ENCODE measurements at places on chromosomes 16 and 17. TPM values are rescaled to one million over a fixed set of nuclear protein-coding genes. Genes with fewer than 3 reads are reported as not detected.

GRCh38 chr16:12614662-12615278 lies 188.9 kb downstream of the CPPED1 start:
- DNase-seq, result no peak

- peak; percentile 63 for DNase-seq
These were observed 609.4 kb upstream of the SOX9 start for GRCh38 chr17:71511266-71511995.

- no peak for DNase-seq
These were observed 17.5 kb upstream of the TFAP4 start for GRCh38 chr16:4290236-4290830.

- no peak for DNase-seq
These were observed 17.7 kb upstream of the DOC2B start for GRCh38 chr17:199191-199604.

GRCh38 chr17:10512856-10513255 lies 5.5 kb downstream of the MYH1 start:
- no peak for DNase-seq

DNA sequence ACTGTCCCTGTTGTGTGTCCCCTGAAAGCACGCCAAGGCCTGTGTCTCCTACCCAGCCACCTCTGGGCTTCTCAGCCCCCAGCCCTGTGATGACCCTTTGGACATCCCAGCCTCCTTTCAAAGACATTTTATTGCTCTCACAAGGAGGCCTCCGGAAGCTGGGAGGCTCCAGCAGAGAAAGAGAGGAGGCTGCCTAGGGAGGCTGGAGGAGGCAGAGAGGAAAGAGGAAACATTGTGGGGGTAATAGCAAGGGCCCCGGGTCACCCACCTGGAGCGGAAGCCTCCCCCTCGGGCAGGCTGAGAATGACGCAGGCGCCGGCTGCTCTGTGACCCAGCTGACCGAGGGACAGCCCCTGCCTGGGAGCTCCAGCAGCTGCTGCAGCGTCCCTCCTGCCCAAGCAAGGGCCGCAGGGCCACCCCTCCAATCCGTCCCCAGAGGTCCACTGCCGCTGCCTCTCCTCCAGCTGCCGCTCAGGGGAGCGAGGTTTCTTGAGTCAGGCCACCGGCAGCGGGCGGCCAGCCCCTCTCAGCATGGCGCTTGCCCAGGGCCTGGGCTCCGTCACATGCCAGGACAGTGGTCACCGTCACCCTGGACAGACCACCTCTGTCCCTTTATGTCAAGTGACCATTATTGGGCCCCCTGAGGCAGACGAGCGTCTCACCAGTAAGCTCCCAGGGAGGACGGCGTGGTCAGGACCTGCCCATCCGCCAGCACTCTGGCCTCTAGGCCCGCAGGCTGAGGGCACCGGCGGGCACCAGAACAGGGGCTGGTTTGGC lies 29.3 kb downstream of the ACTG1 start:
- no peak for DNase-seq

GRCh38 chr17:31158746-31159377 lies 64.1 kb downstream of the NF1 start:
- DNase-seq, result no peak

GRCh38 chr16:58448890-58449289 lies 51.1 kb upstream of the NDRG4 start:
- DNase-seq, result no peak

DNA sequence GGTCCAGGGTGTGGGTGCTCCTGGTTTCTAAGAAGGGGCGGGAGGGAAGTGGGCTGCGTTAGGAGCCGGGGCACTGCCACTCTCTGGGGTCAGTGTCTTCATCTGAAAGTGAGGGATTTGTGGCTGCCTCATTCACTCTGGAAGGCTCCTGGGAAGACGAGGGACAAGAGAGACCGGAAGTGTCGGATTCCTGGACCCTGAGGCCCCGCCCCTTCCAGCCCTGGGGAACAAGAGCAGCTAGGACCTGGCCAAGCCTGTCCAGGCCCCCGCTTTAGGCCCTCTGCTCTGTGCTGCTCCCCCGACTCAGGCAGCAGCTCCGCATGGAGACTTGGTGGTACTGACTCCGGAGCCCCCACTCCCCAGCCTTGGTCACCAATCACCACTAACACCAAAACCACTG lies 6.5 kb downstream of the LGALS3BP start:
- DNase-seq, result no peak

GRCh38 chr17:66724581-66725341 lies 110.2 kb upstream of the CACNG5 start:
- peak; percentile 65 for DNase-seq

- no peak for DNase-seq
These were observed 65.8 kb downstream of the RGS9 start for GRCh38 chr17:65202844-65203571.

- DNase-seq, result no peak
These were observed 26.9 kb downstream of the RGS9 start for GRCh38 chr17:65163990-65164495.

GRCh38 chr17:67686241-67686640 lies 31.5 kb upstream of the NOL11 start:
- DNase-seq, result no peak

- no peak for DNase-seq
These were observed 28.6 kb downstream of the SCNN1B start for GRCh38 chr16:23330583-23331249.

GRCh38 chr17:13263746-13264145 lies 245.9 kb upstream of the ELAC2 start:
- DNase-seq, result no peak

- DNase-seq, result no peak
These were observed 9.7 kb downstream of the DYNLL2 start for GRCh38 chr17:58092797-58093385.

DNA sequence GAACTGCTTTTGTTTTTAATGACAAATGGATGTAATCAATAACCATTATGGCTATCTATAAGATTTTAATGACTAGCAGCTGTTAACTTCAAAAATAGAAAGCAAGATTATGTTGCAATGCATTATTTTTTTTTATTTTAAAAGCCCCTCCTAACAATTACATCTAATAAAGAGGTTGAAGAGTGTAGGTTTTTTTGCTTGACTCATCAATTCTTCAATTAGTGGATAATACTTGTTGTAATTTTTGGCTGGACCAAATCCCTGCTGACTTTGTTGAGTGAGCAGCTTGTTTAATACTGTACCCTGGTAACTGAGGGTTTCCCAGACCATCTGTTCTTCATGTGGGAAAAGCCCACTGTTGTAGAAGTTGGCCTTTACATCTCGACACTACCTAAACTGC lies 24.2 kb downstream of the KRT25 start:
- no peak for DNase-seq

DNA sequence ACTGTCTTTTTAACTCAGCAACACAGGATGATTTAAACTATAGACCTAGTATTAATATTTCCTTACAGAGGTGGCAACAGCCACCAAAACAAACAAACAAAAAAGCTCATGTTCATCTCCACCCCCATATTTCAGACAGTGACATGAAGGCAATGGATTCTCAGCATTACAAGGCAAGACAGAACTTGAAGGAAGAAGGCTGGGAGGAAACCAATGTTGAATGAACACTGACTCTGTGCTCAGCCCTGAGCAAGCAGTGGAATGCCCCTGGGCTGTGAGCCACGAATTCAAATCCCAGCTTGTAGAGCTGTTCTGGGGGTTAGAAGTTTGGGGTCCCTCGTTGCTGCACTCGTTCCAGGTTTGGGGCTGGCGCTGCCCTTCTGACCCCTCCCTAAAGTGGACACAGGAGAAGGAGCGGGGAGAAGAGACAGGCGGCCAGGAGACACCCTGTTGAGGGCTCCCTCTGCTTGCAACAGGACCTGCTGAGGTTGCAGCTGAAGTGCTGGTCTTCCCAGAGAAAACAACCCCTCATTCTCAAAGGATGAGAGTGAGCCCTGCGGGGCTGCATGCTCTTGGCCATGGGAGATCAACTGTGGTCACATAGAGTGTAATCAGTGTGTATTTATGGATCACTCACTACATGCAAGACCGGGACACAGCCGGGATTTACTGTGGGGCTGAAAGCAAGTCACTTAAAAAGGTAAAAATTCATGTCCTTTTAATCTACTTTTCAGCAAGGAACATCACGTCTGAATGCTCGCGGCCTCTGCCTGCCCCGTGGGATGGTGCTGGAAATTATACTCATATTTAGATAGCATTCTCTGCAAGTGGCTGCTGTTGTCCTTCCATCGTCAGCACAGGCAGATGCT lies 34.3 kb downstream of the MYH3 start:
- no peak for DNase-seq

DNA sequence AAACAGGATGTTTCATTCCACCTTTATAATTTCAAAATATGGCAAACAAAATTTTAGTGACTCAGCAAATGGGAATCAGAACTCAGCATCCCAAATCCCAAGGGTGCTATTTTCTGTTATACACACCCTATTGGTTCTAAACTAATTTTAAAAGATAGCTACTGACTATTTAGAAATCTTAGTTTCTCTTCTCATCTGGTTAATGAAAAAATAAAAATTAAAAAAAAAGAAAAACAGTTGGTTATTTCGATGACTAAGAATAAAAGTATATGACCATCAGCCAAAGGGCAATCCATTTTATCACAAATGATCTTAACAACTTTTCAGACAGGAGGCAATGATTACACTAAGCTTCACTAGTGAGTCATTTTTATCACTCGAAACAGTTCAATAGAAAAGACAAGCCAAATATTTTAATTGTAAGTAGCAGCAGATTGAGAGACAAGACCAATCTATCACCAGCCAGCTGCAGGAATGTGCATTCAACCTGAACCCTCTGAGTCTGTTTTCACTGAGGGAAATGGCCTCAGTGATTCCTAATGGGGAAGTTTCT lies 15.2 kb downstream of the PHLPP2 start:
- DNase-seq, result no peak

DNA sequence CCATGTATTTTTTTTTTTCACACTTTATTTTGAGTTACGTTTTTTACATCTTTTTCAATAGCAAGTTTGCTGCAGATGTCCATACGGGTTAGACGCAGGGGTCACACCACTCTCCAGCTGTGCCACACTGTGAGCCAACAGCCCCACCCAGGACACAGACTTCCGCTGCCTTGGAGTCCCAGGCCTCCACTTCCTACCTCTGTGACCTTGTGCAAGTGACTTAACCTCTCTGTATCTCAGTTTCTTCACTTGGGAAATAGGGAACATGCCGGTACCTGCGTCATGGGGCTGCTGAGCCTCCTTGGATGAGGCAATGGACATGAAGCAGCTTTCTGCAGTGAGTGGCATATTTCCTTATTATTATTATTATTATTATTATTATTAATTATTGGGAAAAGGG lies 3.3 kb upstream of the PITPNA start:
- no peak for DNase-seq

DNA sequence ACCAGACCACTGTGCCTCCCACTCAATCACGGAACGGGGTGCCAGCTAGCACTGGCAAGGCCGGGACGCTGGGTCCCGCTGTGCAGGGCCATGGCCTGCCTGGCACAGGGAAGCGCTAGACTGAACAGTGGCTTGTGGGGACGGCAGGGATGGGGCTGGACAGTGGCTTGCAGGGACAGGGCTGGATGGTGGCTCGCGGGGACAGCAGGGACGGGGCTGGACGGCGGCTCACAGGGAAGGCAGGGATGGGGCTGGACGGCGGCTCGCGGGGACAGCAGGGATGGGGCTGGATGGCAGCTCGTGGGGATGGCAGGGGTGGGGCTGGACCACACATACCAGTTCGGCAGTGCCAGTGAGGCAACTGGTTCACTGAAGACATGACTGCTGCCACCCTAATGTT lies 32.6 kb downstream of the LMF1 start:
- DNase-seq, result no peak

- DNase-seq, result no peak
These were observed 539 bp downstream of the LRRC45 start for GRCh38 chr17:82023447-82024241.

- no peak for DNase-seq
These were observed 146.9 kb downstream of the MSI2 start for GRCh38 chr17:57403236-57403635.

DNA sequence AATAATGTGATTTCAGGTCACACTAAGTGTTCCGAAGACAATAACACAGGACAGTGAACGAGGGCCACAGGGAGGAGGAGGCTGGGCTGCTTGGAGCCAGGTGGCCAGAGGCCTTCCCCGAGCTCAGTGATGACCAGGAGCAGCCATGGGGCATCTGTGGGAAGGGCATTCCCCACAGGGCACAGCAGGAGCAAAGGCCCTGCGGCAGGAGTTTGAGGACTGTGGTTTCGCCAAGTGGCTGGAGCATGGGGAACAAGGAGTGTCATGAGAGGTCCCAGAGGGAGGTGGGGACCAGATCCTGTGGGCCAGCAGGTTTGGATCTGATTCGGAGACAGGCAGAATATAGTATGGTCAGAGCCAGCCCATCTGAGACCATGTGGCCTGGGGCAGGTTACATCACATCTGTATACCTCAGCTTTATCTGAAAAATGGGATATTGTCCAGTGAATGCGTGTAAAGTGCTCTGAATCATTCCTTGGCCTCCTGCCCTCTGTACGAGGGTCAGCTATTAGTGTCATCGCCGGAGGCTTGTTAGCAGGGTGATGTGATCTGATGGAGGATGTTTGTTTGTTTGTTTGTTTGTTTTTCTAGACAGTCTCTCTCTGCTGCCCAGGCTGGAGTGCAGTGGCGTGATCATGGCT lies 176.8 kb downstream of the KATNIP start:
- no peak for DNase-seq

- no peak for DNase-seq
These were observed 53.2 kb downstream of the BANP start for GRCh38 chr16:88004391-88004790.

DNA sequence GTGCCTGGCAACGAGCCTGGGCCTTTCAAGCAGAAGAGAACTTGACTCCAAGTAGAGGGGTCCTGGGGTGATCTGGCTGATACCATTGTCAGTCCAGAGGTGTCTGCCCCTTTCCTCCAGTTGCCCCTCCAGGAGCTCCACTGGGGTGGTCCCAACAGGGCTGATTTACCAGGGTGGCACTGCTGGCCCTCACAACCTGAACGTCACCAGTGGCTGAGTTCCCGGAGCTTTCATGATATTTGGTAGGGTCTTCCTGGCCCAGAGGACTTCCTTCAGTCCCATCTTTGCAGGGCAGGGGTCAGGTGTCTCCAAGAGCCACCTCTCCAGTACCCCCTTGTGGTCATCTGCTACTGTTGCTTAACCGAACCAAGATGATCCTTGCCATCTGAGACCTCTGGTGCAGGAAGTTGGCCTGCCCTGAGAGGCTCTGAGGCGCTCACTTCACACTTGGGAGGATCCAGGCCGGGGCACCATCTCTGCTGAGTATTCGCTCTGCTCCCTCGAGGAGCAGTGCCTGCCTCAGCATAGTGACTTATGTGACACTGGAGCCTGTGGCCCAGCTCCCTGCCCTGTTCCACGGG lies 3.5 kb downstream of the LIMD2 start:
- DNase-seq, result no peak

DNA sequence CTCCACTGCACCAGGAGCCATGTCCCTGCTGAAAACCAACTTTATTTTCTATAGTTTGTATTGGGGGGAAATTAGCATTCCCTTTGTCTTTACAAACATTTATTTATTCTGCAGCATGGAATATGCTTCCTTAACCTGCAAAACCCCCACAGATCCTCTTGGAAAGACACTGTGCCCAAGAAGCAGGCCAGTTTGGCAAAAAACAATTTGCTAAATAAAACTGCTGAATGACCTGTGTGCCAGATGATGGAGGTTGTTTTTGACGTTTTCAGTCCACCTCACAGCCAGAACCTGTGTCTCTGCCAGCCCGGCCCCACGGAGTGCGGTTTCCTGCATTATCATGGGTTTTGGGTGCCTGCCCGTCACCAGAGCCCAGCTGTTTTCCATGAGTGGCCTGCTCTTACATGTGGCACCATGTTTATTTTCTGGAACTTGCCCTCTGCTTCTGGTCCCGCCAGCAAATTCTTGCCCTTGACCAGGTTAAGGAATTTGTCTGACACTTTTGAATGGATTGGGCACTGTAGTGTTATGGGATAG lies 26.4 kb downstream of the ORC6 start:
- no peak for DNase-seq

Gene KCTD13
- polyA plus RNA-seq, result 29.4 TPM

Gene WIPI1
- 36.2 TPM for polyA plus RNA-seq

Gene CIBAR2
- polyA plus RNA-seq, result 0.36 TPM

Gene ZMYND15
- 0.37 TPM for polyA plus RNA-seq

Gene PRSS33
- polyA plus RNA-seq, result 0.26 TPM
